Neural crest cell (in vitro differentiated cells): ENCODE measurements at places on chromosomes 4 and X.

DNA sequence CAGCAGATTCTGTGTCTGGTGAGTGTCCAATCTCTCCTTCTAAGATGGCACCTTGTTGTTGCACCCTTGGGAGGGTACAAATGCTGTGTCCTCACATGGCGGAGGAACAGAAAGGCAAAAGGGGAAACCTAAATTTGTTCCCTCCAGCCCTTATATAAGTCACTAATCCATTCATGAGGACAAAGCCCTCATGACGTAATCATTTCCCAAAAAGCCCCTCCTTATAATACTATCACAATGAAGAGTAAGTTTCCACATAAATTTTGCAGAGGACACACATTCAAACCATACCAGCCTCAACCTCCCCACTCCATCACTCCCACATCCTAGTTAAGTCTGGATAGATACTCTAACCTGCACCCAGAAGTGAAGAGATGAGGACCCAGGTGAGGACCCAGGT, 63.1 kb downstream of the USP38 start:
- no peak for DNase-seq

GRCh38 chr4:9704551-9705332, 76.7 kb upstream of the DRD5 start:
- DNase-seq, result no peak

DNA sequence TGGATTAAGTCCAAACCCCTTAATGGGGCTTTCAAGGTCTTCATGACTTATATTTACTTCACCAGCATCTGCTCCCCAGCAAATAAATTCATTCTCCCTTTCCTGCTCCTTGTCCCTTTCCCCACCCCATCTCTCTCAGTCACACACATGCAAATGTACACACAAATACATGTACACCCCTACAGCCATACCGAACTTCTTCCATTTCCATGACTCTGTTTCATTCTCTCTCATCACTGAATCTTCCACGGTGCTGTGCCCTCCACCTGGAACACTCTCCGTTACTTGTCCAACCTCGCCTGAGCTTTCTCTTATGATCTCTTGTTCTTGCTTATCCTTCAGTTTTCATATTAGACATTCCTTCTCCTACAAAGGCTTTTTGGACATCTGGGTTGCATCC, 22.0 kb upstream of the RPA4 start:
- DNase-seq, result no peak

DNA sequence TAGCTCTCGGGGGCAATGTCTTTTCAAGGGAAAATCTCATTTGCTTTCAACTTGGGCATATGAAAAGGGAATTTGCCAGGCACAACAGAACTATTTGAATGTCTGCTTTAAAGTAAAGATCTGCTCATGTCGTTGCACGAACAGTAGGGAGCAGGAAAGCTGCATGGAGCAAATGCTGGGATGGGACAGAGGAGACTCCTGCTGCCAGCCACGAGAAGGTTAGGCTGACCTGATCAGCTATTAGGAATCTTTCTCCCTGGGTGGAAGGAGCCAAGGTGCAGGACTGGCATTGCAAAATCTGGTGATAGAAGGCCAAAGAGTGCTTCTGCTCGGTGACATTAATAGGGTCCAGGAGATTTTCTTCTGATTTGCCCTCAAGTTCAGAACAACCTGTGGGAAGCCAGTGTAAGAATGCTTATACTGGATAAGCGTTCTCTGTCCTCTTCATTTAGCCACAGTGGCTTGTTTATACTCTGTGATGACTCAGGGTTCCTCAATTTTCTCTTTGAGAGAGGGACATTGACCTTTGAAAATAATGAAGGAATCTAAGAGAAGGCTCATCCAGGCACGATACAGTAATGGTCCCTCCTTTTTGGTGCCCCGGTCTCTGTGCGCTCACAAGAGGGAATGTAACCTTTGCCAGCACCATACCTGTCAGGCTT, 22.9 kb downstream of the FHL1 start:
- DNase-seq, result no peak

DNA sequence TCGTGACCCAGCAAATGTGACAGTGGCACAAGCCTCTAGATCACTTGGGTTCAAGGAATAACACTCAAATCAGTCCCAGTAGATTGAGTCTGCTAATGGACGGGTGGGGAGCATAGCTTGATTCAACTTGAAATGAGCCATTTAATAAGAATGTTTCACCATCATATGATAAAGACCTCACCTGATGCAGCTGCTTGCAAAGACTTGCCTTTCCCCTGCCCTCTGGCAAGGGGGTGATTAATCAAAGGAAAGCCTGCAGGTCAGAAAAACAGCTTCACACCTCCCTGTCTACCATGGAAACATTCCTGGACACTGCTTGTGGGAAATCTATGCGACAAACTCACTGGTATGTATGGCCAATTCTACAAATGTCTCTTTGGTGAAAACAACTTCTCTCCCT, 54.5 kb downstream of the CD99L2 start:
- no peak for DNase-seq
